NCI-H1417 (cell line): ENCODE measurements at places on chromosomes 2 and 18.

GRCh38 chr18:76434452-76434851 lies 60.6 kb downstream of the ZNF516 start:
- DNase-seq, result no peak

GRCh38 chr2:241649404-241649803 lies 11.9 kb downstream of the ATG4B start:
- DNase-seq, result no peak

GRCh38 chr18:75753753-75754152 lies 326.2 kb upstream of the SMIM21 start:
- DNase-seq, result no peak

GRCh38 chr2:142853912-142854311 lies 23.6 kb upstream of the KYNU start:
- peak; percentile 47 for DNase-seq

- DNase-seq, result no peak
Observed at GRCh38 chr18:79989195-79989497, 783 bp upstream of the TXNL4A start.

- no peak for DNase-seq
Observed at GRCh38 chr2:99106913-99107312, 34.6 kb upstream of the C2orf15 start.

GRCh38 chr2:53366543-53366942 lies 401.1 kb upstream of the CHAC2 start:
- DNase-seq, result peak; percentile 73

- DNase-seq, result no peak
Observed at GRCh38 chr2:24220554-24221291, 45.9 kb downstream of the FAM228A start.

DNA sequence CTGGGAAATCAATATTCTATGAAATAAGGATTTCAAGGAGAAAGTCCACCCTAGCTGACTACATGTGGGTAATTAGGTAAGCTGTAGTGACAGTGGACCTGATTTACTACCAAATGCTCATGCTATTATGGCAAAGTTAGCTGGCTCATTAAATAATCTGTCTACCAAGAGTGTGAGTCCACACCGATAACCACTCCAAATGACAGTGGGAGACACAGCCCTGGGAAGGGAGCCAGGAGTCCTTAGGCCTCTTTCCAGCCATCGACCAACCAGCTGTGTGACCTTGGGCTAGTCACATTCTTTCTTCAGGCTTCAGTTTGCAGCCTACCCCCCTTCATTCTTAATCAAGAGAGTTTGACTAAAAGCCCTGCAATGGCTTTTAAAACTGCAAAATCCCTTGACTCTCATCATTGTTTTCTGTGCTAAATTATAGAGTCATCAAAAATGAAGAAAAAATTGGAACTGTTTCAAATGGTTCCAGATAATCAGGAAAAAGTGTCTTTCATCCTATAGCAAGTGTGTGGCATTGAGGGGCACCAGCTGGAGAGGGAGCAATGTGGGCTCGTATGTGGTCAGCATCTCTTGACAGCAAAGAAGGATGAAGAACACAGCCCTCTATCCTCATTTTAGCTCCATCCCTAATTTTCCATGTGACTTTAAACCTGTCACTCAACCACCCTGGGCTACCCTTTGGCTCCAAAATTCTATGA lies 45.6 kb upstream of the SLC14A2 start:
- DNase-seq, result no peak

GRCh38 chr18:31030574-31031278 lies 11.8 kb downstream of the DSC3 start:
- DNase-seq, result no peak

- DNase-seq, result peak; percentile 33
Observed at GRCh38 chr2:7077660-7078267, 160.6 kb downstream of the RNF144A start.

- DNase-seq, result peak; percentile 33
Observed at GRCh38 chr2:113136828-113137775, 9.7 kb downstream of the IL1RN start.

GRCh38 chr2:236608710-236609109 lies 39.1 kb downstream of the ACKR3 start:
- no peak for DNase-seq

DNA sequence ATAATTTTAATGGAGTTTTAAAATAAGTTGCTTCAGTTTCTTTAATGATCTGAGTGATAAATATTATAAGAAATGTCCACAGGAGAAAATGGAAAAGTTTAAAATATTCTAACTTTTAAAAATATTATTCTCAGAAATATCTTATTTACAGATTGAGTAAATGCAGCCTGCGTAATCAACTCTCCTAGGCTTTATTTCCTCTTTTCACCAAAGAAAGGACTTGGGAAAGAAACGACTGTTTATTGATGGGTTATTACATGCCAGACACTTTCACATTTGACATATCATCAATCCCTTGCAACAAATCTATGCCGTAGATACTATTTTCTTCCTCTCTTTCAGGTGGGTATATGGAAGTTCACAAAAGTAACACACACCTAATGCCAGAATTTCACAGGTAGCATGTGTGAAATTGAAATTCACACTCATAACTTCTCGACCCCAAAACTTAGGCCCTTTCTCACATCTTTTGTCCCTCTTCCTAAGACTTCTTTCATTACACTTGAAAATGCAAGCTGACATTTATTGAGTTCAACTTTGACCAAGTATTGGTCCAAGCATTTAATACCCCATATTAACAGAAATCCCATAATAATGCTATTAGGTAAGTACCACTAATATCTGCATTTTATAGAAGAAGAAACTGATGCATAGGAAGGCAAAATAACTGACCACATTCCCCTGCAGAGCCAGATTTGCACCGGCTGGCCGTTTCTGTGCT lies 49.2 kb downstream of the MYOM1 start:
- DNase-seq, result no peak

DNA sequence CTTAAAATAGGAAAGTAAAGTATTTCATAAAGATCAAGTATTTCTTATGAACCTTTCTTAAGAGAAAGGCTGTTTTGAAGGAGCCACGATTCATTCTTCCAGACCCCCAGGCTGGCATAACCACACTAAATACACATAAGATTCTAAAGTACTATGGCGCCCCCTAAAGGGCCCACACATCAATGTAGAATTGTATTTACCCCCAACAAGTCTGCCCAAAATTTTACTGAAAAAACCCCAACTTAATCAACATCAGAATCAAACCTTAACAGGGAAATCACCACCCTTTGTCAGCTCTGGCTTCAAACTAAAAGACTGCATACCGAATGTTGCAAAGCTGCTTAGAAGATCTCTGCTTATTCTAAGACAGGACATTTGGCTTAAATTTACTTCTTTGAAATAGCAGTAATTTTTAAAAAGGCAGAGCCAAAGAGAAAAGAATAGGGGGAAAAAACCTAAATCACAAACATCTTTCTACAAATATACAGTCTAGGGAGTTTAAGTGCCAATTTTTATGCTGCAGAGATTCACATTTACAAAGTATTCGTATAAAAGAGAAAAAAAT lies 20.4 kb upstream of the BCL2 start:
- DNase-seq, result peak; percentile 12

- DNase-seq, result no peak
Observed at GRCh38 chr2:118148133-118148532, 59.9 kb downstream of the INSIG2 start.

- no peak for DNase-seq
Observed at GRCh38 chr2:221780281-221780688, 208.2 kb upstream of the EPHA4 start.

- no peak for DNase-seq
Observed at GRCh38 chr2:157726946-157727345, 98.3 kb upstream of the ACVR1C start.

DNA sequence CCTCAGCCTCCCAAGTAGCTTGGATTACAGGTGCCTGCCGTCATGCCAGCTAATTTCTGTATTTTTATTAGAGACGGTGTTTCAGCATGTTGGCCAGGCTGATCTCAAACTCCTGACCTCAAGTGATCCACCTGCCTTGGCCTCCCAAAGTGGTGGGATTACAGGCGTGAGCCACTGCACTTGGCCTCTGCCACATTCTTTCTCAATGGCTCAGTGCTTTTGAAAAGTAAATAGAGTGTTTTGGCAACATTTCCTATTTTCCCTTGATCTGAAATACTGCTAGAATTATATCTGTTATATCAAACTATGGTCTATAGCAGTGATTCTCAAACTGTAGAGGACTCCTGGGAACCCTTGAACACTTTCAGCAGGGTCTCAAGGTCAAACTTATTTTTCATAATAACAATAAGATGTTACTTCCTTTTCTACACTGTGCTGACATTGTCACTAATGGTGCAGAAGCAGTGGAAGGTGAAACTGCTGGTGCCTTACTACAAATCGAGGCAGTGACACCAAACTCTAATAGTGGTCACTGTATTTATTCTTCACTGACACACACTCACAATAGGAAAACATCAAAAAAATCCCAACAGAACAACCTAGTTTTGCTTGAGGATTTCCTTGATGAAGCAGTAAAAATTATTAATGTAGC lies 10.6 kb downstream of the DAW1 start:
- DNase-seq, result no peak

DNA sequence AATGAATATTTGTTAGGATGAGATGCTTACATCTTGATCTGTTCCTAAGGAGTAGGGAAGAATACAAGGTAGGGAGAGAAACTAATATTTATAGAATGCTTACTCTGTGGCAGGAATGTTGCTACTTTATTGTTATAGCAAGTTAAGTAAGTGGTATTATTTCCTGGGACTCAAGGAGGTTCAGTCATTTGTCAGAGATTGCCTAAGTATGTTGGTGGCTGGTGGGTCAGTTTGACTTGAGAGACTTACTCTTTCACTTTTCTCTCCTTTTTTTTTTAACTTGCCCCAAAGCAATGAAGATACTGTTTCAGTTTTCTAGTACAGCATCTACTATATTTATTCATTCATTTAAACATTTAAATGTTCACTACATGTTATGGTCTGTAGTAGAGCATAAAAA lies 209.2 kb upstream of the STON1 start:
- no peak for DNase-seq

DNA sequence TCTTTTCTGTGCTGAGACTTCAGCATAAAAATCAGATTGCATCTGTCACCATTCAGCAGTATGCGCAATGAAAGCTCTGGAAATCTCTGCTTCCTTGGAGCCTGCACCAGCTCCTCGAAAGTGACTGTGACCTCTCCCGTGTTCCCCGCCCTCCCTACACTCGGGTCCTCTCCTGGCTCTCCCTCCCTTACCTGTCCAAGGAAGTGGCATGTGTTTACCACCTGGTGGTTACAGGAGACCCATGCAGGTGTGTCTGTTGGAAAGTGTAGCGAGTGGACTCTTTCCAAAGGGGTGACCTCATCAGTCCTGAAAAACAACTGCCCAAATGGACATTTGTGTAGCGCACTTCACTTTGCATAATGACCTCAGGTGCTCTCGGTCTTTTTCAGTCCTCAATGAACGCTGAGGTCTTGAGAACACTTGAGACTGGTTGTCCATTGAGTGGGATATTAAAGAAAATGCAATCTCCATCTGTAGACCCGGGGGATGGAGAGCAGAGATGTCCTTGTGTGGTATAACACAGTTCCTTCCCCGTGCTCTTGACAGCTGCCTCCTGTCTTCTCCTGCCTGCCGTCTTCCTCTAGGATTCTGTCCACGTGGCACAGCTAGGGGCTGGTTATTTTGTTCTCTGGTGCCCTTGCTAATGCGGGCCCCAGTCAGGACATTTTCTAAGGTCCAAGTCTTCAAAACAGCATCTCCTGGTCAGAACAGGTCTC lies 133.2 kb downstream of the ACKR3 start:
- peak; percentile 34 for DNase-seq

DNA sequence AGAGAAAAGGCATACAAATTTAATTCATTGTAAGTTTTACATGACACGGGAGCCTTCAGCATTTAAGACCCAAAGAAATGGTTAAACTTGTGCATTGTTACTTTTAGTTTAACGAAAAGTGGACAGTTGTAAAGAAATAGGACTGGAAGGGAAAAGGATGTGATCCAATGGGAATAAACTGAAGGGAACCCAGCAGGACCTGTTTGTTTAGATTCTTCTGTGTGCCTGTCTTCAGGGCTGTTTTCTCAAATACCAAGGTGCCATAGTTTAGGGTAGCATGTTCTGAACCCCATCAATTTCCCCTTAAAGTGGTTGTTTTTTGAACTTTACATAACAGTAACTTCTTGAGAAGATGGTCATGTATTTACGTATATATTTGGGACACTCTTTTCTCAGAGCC lies 30.3 kb upstream of the CABLES1 start:
- DNase-seq, result no peak

DNA sequence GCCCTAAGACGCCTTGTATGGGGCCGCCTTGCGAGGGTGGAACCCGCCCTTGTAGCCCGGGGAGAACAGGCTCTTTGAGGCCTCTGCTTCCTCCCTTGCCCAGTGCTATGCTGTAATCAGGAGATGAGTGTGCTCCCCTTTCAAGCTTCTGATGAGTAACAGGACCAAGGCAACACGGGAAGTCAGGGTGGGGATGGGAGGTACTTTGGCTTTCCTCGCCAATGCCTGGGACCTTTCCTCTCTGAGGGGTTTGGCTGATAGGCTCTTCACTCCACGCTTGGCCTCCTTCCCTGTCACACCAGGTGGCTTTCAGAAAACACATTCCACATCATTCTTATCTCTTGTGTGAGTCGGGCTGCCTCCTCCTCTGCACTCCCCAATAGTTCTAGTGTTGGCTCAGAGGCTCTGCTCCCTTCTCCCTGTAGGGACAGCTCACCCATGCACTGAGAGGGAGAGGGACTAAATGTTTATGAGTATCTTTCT lies 223.7 kb upstream of the TRIB2 start:
- DNase-seq, result no peak

GRCh38 chr18:22563164-22563583 lies 145.5 kb upstream of the CTAGE1 start:
- DNase-seq, result peak; percentile 29

DNA sequence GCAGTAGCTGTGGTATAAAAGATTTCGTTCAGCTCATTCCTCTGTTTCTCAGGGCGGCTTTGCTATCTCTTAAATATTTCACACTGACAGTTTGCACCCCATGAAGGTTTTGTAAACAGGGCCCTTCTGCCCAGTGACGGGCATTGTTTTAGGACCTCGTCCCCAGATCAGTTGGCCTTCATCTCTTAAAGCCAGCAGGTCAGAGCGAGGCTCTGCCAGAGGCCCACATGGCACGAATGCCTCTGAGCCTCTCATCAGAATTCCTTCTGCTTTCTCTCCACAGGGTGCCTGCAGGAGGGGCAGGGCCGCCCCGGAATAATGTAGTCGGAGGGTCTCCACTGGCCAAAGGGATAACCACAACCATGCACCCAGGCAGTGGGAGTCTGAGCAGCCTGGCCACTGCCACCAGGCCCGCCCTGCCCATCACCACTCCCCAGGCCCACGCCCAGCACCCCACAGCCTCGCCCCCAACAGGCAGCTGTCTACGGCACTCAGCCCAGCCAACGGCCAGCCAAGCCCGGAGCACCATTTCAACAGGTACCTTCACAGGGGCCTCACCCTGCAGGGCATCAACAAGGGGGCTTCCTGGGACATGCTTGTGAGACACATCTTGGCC lies 177.0 kb downstream of the SEPTIN10 start:
- no peak for DNase-seq

DNA sequence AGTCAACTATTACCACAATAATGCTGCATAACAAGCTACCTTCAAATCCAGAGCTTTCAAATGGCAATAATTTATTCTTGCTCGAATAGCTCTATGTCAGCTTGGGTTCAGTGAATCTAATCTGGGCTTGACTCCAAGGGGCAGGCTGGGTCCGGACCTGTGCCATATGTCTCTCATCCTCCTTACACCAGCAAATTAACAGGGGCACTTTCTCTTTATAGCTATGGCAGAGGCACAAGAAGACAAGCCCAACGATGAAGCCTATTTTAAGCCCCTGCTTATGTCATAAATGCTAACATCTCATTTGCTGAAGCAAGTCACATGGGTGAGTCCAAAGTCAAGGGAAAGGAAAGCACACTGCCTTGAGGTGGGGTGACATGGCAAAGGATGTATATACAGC lies 13.3 kb upstream of the ZNF521 start:
- DNase-seq, result no peak

GRCh38 chr2:119520696-119521432 lies 3.4 kb downstream of the SCTR start:
- peak; percentile 36 for DNase-seq
